ENCODE measurements at places on chromosomes 5 and 9.

- no peak for DNase-seq
These were observed 1683.2 kb downstream of the MAT2B start for GRCh38 chr5:165188556-165189175.

GRCh38 chr5:115815693-115816225 lies 700 bp downstream of the CDO1 start:
- no peak for DNase-seq

DNA sequence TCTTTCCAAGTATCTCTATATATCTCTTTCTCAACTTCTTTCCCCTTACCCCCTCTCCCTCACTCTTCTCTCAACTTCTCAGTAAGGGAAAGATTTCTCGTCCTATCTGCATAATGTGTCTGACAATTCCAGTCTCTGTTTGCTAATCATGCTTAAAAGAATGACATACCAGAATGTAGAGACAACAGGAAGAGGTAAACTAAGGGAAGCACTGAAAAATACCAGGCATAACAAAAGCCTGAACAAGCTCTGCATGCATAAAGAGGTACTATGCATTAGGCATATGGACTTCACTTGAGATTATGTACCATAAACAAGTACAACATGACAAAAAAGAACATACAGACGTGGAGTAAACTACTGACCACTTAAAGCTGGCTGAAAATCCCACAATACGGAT lies 62.6 kb downstream of the SEMA5A start:
- DNase-seq: no peak

- DNase-seq: no peak
These were observed 106.9 kb upstream of the SEMA6A start for GRCh38 chr5:116681334-116682013.

DNA sequence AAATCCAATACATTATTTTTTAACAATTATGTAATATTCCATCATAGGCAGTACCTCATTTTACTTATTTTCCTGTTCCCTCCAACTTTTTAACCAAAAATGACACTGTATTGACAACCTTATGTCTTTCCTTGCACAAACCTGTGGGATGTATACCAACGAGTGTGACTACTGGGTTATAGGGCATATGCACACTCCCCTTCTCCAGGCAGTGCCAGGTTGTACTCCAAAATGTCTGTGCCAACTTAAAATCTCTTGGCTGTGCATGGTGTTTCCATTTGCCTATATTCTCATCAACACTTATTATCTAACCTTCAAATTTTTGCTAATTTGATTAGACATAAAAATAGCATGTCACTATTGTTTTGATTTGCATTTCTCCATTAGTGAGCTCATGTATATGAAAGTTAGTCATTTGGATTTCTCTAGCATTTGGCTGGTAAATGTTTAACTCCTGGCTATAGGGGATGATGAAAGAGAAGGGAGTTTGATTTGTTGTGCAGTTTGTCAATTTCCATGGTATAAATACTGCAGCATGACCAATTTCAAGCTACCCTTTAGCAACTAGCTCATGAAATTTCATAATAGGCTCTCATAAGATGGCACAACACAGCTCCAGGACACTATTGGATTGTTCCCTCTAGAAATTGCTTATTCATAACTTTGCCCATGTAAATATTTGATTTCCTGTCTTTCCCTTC lies 129.9 kb downstream of the BAAT start:
- no peak for DNase-seq

DNA sequence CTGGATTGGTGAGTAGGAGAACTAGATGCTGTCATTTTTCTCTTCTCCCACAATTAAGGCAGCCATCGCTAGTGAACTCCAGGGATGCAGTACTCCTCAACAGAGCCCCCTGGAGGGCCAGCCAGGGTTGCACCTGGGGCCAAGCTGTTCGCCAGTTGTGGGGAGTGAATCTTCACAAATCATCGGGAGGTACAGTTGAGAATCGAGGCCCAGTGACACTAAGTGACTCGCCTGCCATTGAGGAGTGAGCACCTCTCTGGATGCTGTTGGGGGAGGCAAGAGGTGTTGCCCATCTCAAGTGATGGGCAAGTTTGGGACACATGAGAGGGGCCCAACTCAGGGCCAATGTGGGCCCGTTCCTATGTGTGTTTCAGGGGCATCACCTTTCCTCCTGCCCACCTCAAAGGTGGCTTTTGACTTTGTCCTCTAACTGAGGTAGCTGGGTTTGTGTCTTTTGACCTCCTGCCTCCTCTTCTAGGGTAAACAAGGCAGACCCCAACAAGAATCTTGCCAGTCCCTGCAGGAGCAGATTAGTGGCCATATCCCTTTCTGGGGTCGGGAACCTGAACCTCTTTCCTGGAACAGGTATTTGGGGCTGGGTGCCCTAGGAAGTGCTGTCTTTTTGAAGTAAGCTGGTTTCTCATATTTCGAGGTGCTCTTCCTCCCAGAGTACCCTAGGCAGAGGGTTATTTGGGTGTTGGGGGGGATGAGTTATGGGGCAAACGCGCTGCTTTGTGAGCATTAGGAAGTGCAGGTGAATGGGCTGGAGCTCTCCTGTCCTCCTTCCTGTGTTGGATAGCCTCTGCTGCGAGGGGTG lies 181.2 kb downstream of the MACROH2A1 start:
- no peak for DNase-seq

GRCh38 chr9:15509931-15510788 lies 610 bp downstream of the PSIP1 start:
- peak; percentile 39 for DNase-seq

- no peak for DNase-seq
These were observed 69.5 kb upstream of the TAS2R1 start for GRCh38 chr5:9699681-9700080.

DNA sequence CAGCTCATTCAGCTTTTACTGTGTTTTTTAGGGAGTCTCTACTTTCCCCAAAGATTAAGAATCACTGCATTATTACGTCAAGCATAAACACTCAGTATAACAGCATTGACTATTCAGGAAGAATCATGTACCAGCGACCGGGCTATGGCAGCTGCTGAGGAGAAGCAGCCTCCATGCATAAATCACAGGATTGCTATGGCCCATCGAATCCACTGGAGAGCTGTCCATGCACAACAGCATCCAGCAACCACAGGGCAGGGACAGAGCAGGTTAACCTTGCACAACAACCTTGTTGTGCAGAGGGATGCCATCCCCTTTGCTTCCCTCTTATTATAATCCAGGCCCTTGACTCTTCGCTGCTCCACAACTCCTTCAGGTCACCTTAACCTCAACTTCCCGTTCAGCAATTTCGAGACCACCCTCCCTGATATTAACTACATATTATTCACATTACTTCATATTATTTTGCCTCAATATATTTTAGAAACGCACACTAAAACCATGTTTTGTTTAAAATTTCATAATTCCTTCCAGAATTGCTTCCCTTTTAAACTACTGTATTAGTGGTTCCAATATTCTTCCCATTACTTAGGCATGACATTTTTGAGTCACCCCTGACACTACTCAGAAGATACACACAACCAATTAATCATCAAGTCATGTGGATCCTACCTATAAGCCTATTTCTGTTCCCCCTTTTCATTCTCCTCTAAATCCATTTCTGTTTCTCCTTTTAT lies 991 bp downstream of the IARS1 start:
- no peak for DNase-seq

DNA sequence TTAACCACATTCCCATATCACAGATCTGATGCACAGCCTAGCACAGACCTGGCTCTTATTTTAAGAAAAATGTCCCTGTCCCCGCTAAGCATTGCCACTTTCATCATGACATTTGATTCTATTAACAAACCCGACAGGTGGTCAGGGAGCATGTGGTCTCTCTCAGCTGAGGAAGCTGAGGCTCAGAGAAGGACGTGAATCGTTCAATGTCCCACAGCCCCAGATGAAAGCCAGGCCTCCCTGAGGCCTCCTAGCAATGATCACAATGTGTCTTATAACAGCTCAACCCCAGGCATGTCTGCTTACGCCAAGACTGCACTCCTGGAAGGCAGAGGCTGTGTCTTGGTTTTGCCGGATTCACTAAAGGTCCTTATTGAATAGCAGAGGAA lies 10.4 kb upstream of the CRB2 start:
- no peak for DNase-seq

- DNase-seq: no peak
These were observed 2.8 kb downstream of the PURA start for GRCh38 chr5:140116716-140117115.

DNA sequence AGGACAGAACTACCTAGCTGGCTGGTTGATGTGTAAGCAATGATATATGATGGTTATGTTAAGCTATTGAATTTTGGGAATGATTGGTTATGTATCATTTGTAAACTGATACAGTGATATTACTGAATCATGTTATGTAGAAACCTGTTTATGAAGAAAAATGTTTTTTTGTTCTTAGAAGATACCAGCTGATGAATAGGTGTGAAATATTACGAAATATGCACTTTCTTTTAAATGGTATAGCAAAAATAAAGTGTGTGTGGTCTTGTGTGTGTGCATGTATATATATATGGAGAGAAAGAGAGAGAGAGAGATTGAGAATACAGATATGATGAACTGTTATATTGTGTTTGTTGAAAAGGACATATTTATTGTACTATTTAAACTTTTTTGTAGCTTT lies 164.1 kb downstream of the WDR70 start:
- no peak for DNase-seq

- DNase-seq: no peak
These were observed 280.1 kb downstream of the HSPA4 start for GRCh38 chr5:133331941-133332340.

GRCh38 chr5:77853353-77853907 lies 77.3 kb upstream of the TBCA start:
- DNase-seq: no peak

- DNase-seq: no peak
These were observed 7.6 kb downstream of the IL9 start for GRCh38 chr5:135887881-135888614.

DNA sequence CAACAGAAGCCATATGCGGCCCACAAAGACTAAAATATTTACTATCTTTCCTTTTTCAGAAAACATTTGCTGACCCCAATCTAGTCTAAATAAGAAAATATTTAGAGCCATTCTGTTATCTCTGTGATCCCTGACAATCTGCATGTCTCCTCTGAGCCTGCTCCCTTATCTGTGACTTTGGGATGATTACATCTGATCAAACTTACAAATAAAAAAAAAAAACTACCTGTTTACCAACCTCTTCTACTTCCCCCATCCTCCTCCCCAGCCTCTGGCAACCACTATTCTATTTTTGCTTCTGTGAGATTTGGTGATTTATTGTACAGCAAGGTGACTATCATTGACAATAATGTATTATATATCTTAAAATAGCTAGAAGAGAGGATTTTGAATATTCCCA lies 176.3 kb upstream of the CD180 start:
- DNase-seq: no peak

GRCh38 chr5:96337048-96337781 lies 95.8 kb downstream of the PCSK1 start:
- DNase-seq: no peak

- DNase-seq: no peak
These were observed 28.5 kb upstream of the LRRC70 start for GRCh38 chr5:62550103-62550502.

- no peak for DNase-seq
These were observed 169.1 kb upstream of the MAST4 start for GRCh38 chr5:66427139-66427442.

DNA sequence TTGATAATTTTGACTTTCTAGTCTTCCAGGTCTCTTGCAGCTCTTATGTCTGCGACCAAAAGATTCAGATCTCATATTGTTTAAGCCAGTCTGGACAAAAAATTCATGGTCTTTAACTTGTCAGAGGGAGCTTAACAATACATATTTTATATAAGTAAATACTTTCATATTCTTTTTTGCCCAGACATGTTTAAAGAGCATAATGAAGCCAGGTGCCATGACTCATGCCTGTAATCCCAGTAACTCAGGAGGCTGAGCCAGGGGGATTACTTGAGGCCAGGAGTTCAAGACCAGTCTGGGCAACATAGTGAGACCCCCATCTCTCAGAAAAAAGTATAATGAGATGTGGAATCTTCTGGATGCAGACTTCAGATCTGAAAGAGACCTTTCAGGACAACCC lies 69.8 kb downstream of the JMY start:
- no peak for DNase-seq

- DNase-seq: no peak
These were observed 554.8 kb upstream of the MEF2C start for GRCh38 chr5:89437450-89438435.

GRCh38 chr5:98909363-98909762 lies 19.4 kb downstream of the CHD1 start:
- DNase-seq: no peak

DNA sequence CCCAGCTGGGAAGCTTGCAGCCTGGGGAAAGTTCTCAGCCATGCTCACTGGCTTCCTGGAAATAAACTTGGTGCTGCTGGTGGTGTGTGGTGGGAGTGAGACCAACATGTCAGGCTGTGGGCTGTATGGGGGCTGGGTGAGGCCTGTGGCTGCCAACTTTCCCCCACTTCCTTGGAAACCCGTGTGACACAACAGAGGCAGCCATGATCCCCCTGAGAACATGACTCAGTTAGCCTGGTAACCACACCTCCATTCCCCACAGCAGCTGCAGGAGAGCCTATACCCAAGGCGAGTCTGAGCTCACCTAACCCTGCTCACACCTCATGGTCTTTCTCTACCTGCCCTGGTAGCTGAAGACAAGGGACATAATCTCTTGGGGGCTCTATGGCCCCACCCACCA lies 72.7 kb upstream of the RGMB start:
- no peak for DNase-seq

GRCh38 chr9:124869986-124870560 lies 8.1 kb downstream of the ARPC5L start:
- DNase-seq: no peak

DNA sequence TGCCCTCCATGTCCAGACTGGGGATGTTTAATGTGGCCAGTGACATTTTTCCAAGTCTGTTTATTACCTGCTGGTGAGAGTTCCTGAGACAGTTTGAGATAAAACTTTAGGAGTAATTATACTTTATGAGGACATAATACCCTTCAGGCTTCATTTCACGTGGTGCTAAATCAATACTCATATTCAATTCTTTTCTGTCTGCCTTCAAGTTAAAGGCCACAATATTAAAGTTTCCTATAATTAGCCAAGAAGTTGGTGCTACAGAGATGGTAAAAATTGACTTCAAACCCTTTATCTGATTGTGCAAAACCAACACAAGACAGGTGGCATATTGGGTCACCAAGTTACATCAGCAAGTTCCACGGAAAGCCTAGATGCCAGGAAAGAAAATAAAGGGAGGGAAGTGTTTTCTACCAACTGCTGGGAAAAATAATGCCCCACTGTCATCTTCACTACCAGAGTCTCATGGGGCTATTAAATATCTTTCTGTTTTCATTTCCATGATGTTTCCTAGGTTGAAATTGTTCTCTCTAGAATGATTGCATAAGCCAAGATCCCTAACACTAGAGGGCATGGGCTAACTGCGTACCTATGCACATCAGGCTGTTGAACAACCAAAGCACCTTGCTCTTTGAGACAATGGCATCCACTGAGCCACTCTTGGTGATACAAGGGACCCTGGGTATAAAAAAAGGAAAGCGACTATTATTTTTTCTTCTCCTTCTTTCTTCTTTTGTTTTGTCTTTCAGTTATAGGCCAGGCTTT lies 68.7 kb downstream of the INSYN2B start:
- no peak for DNase-seq

- no peak for DNase-seq
These were observed 11.8 kb downstream of the LMX1B start for GRCh38 chr9:126625329-126626126.

- DNase-seq: no peak
These were observed 15.0 kb upstream of the SHB start for GRCh38 chr9:38083858-38084555.

Data from putamen (tissue), 1 donor.